Right renal cortex interstitium (tissue), 3 donors: ENCODE measurements at places on chromosomes 16 and 17. TPM values are rescaled to one million over a fixed set of nuclear protein-coding genes. Genes with fewer than 3 reads are reported as not detected.

CACNG3 gene
- polyA plus RNA-seq: not detected

KRTAP3-1 gene
- not detected for polyA plus RNA-seq

GRCh38 chr17:36501963-36502362 is 15.5 kb downstream of the ZNHIT3 start:
- no peak for DNase-seq

GRCh38 chr17:8237175-8237574 is 10.7 kb downstream of the CTC1 start:
- DNase-seq: no peak

DNA sequence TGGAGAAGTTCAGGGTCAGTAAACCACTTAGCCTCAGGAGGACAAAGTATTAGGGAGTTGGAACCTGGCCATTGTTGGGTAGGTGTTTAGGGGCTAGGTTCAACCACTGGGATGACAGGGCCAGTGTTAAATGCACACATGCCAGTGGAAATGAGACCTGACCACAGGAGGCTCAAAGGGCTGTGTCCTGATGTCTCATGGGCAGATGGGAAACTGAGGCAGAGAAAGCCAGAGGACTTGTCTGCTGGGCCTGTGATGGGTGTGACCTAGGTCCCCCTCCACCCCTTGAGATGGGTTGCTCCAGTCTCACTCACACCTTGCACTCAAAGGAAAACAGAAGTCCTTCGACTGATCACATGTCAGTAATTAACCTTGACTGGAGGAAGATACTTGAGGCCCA is 16.0 kb downstream of the CPNE2 start:
- DNase-seq: no peak

DNA sequence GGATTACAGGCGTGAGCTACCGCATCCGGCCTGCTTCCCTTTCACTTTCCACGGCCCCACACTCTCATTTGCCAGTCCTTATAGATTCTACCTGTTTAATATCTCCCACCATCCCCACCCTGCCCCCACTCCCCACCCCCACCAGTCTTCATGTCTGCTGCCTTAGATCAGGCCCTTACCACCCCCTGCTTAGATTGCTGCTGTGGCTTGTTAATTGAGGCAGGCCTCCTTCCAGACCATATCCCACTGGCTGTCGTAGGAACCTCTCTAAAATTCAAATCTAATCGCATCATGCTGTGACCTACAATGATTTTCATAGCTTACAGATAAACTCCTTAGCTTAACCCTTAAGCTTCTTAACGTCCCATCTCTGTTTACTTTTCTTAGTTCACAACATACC is 4.9 kb downstream of the IQCK start:
- no peak for DNase-seq

DNA sequence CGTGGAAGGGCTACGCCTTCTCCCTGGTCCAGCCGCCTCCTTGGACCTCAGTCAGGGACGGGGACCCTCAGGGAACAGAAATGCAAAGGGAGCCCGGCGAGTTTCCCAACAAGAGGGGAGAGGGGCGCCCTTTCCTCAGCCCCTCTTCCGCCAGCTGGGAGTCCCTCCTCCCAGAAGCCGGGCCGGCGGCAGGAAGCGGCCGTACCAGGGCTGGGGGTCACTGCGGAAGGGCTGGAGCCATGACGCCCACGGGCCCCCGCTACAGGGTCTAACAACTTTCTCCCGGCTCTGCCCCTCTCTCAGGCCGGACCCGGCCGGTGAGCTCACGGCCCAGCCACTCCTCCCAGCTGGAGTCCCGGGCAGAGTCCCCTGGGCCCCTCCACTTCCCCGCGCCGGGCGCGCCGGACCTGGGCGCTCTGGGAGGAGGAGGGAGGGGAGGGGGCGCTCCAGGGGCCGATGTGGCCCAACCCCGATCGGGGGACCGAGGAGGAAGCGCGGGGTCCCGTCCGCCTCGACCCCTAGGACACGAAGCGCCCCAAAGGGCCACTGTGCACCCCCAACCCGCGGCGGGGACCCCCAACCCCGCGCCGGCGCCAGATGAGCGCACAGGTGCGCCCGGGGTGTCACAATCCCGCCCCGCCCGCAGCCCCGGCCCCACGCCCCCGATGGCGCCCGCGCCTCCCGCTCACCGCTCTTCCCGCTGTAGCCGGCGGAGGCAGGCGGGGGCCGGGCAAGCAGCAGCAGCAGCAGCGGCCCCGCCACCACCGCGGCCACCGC is 578 bp downstream of the PGAP6 start:
- DNase-seq: no peak

DNA sequence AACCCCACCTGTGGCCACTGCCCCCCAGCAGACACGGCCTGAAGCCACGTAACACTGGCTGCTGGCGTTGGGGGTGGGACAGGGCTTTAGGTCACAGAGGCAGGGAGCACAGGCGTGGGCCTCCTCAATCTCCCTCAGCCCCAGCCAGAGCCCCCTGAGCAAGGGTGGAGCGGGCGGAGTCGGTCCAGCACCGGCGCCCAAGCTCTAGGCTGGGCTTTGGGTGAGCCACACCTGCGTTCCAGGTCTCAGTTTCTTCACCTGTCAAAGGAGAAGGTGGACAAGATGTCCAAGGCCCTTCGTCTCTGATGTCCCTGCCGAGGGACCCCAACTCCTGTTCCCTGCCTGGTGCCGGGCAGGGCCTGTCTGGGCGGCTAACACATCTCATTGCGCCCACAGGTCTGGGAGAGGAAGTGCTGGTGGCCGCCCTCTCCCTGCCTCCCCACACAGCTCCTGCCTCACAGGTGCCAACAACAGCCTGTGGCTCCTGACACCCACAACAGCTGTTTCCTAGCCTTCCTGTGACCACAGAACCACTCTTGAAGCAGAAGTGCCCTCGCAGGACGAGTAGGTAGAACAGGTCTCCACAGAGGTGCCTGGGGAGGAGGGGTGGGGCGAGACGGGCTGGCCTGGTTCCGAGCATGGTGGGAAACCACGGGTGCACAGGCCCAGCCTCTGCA is 12.0 kb downstream of the FAM83G start:
- no peak for DNase-seq
